HFF-Myc (cell line): ENCODE measurements at places on chromosomes 1 and 21.

DNA sequence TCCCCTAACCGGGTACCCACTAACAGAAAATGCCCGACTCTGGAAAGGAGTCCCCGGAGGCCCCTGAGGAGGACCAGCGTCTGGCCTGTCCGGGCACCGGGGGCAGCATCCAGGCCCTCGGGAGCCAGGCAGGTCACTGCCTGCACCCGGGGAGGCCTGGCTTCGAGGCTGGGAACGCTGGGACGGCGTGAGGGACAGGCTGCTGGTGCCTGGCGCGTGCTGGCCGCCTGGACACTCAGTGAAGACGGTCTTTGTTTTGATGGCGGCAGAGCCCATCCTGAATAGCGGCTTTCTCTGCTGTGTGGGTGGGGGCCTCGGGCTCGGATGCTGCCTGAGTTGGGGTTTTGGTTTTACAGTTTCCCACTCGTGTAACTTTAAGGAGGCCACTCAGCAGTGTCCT, 37.6 kb downstream of the PRKCZ start:
- no peak for DNase-seq

- DNase-seq, result no peak
Observed at GRCh38 chr21:32878661-32879060, 107.1 kb upstream of the PAXBP1 start.

DNA sequence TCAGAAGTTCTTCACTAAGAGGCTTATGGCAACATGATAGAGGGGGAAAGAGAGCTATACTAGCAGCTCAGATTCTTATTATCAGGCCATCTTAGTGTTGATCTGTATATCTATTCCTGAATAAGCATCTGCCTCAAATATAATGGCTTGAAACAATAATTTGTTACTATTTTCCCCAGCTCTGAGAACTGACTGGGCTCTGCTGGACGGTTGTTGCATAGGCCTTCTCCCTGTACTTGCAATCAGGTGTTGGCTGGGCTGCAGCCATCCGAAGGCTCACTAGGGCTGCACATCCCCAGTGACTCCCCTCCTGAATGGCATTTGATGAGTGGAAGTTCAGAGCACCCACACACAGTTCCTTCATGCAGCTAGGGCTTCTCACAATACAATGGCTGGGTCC, 116.0 kb downstream of the PROX1 start:
- DNase-seq, result no peak

DNA sequence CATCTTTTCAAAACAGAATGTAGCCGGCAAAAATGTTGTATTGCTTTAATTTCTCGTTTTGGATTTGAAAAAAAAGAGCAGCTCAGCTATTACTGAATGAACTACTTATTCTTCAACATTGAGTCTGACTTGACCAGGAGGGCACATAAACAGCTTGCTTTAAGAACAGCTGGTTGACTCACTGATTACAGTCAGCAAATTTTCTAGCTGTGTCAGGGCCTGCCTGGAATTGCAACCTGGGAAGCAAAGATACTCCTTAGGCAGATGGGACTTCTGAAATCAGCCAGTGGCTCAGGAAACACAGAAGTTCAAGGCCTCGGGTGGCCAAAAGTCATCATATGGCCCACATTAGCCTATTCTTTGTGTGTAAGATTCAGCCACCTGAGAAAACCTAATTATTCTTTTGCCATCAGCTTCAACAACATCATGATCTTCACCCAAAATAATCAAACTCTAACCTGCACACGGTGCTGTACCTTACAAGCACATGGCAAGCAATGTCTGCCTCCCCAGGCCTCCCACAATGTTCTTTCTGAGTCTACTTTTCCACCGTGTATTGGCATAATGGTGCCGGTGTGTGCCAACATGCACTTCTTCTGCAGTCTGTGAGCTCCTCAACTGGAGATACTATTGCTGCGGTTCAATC, 307.2 kb downstream of the HHIPL2 start:
- no peak for DNase-seq
